ENCODE measurements at places on chromosomes 4 and X.
A peak's percentile ranks its signal among the peaks of the same experiment; 100 is the strongest.

DNA sequence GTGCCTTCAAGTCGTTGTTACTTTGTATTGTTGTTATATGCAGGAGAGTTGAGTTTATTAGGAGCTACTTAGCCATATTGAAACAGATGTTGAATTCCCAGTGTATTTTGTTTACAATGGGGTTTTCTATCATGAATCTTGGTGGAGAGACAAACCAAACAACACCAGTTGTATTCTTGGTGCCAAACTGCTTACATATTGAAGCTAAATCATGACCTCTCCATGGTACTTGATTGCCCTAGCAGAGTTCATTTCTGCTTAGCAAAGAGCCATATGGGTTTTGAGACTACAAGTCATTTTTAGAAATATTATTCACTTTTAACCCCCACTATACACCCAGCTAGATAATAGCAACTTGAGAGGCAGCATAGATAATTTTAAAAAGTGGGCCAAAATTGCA lies 85.4 kb downstream of the ADGRG4 start:
- DNase-seq, result no peak

DNA sequence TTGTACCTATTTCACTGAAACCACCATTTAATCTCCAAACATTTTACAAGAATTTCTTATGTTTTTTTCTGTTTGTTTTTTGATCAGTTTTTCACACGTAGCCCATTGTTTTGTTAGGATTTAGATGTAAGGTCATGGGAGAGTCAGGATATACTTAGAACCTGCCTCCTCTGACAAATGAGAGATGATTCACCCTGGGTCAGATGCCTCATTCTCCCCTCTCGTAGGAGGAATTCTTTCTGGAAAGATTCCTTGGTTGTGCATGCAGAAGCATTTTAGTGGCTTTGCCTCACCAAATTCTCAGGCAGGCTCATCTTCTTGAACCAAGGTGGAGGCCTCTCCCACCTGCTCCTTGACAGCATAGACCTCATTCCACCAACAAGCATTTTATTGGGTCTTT lies 599.3 kb downstream of the SPRY1 start:
- no peak for DNase-seq

GRCh38 chr4:129738175-129738574 lies 642.2 kb downstream of the C4orf33 start:
- peak; percentile 18 for DNase-seq

GRCh38 chr4:127997534-127998388 lies 32.6 kb downstream of the ABHD18 start:
- DNase-seq, result peak; percentile 63

GRCh38 chr4:119125931-119126330 lies 9.7 kb upstream of the MYOZ2 start:
- no peak for DNase-seq

DNA sequence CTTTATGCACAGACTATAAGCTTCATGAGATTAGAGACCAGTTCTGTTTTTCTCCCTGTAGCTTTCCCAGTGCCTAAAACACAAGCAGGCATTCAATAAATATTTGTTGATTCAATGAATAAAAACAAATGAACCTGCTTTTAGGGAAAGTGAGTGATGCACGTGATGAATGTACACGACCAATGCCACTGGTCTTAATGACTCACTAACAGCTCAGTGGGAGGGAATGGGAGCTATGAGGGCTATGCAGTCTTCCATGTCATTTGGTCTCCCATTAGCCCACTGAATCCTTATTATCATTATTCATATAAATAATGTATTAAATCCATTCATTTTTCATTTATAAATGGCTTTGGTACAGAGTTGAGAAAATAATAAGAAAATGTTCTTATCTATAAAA lies 247.4 kb downstream of the FBXO8 start:
- no peak for DNase-seq

DNA sequence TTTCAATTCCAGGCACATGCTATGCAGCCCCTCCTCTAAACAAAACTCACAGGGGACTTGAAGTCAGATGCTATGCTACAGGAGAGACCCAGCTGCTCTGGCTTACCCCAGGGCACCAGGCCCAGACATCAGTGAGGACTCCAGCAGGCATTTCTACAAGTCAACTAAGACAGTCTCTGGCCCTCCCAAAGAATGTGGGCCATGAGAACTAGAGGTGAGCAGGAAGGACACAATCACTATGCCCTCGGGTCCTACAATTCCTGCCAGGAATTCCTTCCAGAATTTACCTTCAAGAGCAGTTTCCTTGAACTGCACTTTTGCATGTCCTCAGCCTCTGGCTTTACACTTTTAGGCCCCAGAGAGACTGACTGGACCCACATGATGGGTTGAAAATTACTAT lies 17.4 kb downstream of the TMEM192 start:
- no peak for DNase-seq

DNA sequence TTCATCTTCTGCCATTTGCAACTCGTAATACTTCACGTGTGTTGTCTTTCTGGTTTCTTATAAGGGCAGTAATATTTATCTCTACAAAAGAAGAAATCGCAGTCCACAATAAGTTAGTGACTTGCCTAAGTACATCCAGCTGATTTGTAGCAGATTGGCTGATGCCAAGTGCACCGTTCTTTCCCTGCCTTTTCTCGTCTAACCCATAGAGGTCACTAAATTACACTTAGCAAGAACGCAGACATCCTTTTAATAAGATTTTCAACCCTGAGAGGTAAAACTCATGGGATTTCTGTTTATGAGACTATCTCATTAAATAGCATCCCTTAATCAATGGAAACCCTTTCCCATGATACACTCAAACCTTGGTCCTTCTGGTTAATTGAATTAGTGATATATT lies 408.6 kb upstream of the ACTRT1 start:
- no peak for DNase-seq

DNA sequence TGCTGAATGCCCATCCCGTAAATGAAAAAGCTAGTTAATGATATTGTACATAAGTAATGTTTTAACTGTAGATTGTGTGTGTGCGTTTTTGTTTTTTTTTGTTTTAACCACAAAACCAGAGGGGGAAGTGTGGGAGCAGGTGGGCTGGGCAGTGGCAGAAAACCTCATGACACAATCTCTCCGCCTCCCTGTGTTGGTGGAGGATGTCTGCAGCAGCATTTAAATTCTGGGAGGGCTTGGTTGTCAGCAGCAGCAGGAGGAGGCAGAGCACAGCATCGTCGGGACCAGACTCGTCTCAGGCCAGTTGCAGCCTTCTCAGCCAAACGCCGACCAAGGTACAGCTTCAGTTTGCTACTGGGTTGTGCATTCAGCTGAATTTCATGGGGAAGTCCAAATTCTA lies at the start of gene SPP1:
TSS of gene SPP1 (plus strand) at position 249 of the 400 bp plus-strand sequence. CDS start 1,182 bp downstream, outside the sequence.
- DNase-seq, result peak; percentile 97

DNA sequence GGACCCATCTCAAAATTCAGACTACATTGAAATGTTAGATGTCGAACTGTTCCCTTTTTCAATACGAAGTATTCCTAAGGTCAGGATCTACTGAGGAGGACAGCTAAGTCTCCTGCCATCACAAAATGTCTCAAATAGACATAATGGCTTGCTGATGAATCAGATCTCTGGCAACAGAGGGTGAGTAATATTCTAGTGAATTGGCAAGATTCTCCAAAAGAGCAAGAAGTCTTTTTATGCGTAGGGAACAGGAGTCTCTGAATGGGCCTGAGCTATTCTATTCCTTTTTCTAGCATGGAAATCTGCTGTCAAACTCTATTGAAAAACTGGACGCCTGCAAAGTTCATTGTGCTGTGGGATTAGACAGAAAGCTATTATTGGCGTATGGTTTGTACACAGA lies 145.4 kb downstream of the FNIP2 start:
- peak; percentile 65 for DNase-seq

DNA sequence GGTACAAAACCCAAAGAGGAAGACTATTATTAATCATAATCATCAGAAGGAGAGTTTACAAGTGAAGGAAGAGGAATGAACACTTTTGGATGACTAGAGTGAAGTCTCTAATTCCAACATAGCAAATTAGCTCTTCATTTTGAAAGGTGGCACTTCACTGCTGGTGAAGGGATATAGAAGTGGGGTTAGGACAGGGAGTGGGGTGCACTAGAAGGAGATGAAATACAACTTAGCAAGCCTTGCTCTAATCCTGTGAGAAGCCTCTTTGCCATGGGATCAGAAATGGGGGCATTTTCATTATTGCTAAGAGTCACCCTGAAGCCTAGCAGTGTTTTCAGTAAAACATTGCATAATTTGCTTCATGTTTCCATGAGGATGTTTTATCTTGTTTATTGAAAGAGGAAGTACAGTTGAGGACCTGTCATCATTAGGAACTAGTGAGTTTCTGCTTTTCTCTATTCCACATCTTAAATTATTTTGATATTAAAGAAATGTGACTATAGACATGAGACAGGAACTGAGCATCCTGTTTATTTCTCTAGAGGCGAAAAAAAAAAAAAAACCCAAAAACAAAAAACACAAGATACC lies 9.3 kb upstream of the GRPR start:
- no peak for DNase-seq

- no peak for DNase-seq
Measured at GRCh38 chr4:119765469-119765868, 136.9 kb upstream of the PDE5A start.

GRCh38 chr4:152563209-152563608 lies 27.3 kb upstream of the FBXW7 start:
- DNase-seq, result no peak

- DNase-seq, result peak; percentile 1
Measured at GRCh38 chr4:16582526-16582925, 315.9 kb downstream of the LDB2 start.

DNA sequence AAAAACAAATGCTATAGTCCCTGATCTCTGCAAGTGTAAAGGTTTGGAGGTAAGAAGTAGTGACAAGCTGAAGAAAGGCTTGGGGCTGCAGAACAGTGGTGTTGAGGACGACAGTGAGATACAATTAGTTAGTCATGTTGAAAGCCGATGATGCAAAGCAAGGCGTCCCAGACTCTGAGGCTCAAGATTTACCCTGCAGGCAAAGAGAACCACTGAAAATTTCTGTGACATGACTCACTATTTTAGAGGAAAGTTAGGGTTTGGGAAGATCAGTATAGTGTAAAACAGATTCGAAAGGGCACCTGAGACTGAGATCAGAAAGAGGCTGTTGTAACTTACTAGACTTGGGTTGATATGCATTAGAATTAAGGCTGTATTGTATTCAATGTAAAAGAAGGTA lies 281.3 kb upstream of the FTHL17 start:
- DNase-seq, result peak; percentile 56

- no peak for DNase-seq
Measured at GRCh38 chr4:159239629-159240028, 136.8 kb downstream of the RAPGEF2 start.

- DNase-seq, result no peak
Measured at GRCh38 chr4:168503652-168504362, 7.0 kb downstream of the PALLD start.

DNA sequence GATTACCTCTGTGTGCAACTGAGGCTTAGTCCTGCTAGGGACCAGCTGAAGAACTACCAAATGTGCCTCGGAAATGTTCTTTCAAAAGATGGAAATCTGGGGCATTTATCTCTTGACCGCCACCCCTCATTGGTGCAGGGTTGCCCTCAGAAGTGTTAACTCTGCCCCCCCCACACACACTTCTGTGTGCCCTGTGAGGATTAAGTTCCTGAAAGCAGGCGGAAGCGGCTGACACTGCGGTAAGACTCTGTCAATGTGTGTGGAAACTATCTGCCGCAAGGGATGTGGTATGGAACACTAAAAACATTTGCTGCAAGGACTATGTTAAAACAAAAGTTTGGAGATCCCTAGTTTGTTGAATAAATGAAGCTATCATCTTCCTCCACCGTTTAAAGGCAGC lies 106.9 kb upstream of the NDP start:
- no peak for DNase-seq

DNA sequence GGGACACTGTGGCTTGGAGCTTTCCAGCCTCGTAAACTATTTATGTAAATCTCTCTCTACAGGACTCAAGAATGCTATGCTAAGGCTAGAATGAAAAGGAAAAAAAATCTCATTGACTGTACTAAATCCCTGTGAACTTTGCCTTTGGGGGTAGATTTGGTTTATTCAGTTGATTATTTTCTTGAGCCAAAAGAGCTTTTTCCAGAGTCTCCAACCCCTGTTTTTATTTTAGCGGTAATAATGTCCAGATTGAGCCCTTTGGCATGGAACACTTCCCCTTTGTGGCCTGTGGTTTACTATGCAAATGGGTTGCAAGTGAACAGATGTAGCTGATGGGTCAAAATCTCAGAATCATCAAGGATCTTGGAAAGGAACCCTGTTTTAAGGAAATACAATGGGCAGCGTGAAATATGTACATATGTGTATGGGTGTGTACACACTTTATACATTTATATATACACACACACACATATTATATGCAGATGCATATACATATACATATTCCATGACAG lies 72.9 kb downstream of the FAM9B start:
- DNase-seq, result no peak

DNA sequence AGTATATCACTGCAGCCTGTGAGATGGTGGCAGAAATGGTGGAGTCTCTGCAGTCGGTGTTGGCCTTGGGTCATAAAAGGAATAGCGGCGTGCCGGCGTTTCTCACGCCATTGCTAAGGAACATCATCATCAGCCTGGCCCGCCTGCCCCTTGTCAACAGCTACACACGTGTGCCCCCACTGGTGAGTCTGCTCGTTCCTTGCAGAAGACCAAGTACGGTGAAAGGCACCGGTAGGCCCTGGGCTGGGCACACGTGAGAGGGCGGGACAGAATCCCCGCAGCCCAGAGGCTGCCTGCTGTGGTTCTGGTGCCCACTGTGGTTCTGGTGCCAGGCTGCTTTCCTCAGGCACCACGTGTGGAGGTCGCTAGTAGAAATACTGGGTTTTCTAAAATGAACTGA lies 31.2 kb upstream of the MSANTD1 start:
- DNase-seq, result no peak

- peak; percentile 54 for DNase-seq
Measured at GRCh38 chr4:42302348-42302747, 94.9 kb upstream of the SHISA3 start.

GRCh38 chrX:97238632-97239031 lies 354.9 kb downstream of the RPA4 start:
- no peak for DNase-seq

DNA sequence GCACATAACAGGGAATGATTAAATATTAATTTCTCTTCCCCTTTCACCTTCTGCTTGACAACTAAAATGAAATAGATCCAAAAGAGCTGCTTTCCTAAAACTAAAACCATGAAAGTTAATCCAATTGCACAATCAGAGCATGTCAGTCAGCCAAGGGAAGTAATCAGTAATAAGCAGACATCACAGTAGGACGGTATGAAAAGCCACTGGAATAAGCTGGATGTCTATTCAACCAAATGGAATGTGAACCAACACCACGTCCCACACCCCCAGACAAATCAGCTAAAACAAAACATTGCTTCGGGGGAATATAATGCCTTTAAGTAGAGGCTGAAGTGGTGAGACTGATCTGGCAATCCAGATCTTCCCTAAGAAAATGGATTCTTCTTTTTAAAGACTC lies 859.4 kb upstream of the FTHL17 start:
- DNase-seq, result peak; percentile 2

DNA sequence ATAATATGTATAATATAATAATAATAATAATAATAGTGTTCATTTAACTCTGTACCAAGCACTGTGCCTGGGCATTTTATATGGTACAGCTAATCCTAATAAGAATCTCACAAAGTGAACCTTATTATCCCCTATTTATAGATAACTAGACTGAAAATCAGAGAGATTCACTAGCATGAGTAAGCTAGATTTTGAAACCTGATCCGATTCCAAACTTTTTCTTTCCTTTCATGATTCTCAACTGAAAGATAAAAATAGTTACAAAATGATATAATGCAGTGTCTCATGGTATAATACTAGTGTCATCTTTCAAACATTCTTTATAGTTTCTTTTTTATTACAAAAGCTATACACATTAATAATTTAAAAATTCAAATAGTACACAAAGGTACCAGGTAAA lies 55.9 kb upstream of the RNF128 start:
- no peak for DNase-seq

- DNase-seq, result no peak
Measured at GRCh38 chr4:121138039-121138825, 25.9 kb downstream of the TNIP3 start.
